ENCODE measurements at places on chromosomes 11 and 22.

DNA sequence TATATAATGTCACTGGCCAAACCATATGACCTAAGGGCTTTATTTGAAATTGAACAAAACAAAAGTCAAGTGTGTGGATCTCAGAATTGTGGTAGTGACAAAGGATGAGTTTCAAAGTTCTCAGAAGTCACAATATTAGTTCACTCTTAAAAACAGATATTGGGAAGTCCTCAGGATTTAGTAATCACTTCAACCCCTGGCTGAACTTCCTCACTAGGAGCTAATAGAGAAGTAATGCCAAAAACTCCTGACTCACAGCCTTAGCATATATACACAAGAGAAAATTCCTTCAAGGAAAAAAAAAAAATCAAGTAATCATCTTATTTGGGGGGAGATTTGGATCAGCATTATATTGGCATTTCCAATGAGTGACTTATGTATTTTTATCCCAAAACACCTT is 75.6 kb upstream of the APOA1 start:
- DNase-seq, result no peak

DNA sequence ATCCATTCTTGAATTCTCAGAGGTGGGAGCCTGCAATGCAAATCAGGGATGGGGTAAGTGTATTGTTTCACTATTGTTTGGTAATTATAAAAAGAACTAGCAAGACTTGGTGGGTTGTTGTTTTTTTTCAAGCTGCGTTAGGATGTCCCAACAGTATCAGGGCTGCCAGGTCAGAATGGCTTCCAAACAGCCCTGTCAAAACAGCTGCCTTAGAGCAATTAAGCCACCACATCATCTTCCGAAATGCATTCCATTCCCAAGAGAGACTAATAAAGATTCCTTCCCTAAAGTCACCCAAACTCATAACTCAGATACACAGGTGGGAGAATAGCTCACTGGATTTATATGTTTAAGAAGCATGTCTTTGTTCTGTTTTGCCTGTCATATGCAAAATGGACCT is 23.5 kb downstream of the BBOX1 start:
- DNase-seq, result no peak

DNA sequence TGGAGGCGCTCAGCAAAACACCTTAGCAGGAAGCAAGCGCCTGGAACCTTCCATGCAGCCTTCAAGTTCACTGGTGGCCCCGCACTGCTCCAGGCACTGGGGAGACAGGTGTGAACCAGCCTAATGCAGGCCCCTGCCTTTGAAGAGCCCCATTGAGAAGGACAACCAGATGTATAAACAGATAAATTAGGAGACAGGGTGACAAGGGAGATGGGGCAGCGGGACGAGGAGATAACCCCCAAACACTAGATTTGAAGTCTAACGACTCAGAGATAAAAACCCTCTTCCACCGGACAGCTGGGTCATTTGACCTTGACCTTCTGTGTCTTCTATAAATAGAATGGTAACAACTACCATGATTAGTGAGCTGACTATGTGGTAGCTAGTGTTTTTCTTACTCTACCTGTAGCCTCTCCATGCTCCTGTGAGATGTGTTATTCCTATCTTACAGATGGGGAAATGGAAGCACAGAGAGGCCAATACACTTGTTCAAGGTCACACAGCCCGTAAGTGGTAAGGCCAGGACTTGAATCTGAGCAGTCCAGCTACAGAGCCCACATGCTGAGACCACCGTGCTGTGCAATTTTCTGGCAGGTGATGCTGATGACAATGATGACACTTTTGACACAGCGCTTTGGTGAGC is 2.0 kb upstream of the PDGFB start:
- DNase-seq, result no peak

GRCh38 chr22:22720724-22721261 is 76.4 kb downstream of the GGTLC2 start:
- peak; percentile 12 for DNase-seq

DNA sequence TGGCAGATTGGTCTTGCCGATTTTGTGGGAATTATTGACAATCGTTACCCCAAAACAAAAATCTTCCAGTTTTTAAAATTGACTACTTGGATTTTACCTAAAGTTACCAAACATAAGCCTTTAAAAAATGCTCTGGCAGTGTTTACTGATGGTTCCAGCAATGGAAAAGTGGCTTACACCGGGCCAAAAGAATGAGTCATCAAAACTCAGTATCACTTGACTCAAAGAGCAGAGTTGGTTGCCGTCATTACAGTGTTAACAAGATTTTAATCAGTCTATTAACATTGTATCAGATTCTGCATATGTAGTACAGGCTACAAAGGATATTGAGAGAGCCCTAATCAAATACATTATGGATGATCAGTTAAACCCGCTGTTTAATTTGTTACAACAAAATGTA is 37.2 kb downstream of the IGLL1 start:
- DNase-seq, result no peak

GRCh38 chr11:131204765-131205380 is 165.5 kb upstream of the NTM start:
- DNase-seq, result no peak

DNA sequence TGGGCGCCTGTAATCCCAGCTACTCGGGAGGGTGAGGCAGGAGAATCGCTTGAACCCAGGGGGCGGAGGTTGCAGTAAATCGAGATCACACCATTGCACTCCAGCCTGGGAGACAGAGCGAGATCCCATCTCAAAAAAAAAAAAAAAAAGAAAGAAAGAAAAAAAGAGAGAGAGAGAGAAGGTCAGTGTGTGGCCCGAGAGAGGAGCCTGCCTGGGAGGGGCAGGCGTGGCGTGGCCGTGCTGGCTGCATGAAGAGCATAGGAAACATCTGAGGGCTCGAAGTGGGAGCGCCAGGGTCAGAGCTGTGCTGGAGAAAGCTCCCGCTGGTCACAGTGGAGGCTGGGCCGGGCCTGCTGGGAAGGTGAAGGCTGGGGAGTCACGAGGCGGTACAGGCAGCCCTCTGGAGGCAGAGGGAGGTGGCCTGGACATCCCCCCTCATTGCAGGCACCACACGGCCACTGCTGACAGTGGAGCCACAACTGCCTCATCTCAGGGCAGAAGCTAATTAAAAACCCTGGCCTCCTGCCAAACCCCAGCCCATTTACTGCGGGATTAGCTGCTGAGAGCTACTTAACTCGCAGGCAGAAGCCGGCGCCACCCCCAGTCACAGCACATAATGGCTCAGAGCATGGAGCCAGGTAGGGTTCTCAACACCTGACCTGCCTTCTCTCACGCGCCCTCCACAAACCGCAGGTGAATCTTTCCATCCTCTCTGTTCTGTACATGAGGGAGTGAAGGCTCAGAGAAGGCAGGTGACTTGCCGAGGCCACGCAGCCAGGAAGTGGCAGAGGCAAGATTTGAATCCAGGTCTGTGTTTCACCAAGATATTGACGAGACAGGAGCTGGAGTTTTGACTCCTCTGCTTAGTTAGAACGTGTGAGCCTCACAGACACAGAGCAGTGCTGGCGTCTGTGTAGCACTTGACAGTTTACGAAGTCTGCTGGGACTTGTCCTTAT is 32.6 kb downstream of the NFAM1 start:
- DNase-seq, result peak; percentile 1

GRCh38 chr22:32517921-32518320 is 43.3 kb downstream of the FBXO7 start:
- no peak for DNase-seq

DNA sequence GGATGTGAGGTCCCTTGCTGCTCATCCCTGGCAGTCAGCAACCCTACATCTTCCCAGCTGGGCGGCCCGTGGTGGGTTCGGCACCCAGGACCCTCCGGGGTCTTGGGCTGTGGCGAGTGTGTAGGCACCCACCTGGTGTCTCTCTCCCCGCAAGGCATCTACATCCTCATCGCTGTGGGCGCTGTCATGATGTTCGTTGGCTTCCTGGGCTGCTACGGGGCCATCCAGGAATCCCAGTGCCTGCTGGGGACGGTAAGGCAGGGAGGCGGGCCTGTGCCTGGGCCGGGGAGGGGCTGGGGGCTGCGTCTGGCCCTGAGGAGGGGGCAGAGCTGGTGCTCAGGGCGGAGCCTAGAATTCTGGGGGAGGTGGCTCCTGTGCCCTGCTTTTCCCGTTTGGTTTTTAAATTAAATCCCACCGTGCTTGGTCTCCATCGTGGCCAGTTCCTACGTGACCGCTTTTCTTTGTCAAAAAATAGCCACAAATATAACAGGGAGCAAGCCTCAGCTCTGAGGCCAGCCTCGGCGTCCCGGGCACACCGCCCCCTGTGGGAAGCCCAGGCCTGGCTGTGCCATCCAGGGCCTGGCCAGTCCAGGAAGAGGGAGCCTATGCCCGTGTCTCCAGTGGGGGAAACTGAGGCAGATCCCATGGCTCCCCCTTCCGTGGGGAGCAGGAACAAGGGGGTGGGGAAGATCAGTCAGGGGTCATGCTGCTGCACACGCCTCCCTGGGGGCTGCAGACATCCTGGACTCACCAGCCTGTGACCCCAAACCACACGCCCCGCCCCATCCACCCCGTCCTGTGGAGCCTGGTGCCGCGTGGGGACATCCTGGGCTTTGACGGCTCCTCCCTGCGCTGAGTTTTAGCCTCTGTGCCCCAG is 6.4 kb upstream of the TSSC4 start:
- DNase-seq, result no peak

GRCh38 chr22:26374391-26375026 is 54.6 kb upstream of the ASPHD2 start:
- no peak for DNase-seq

- DNase-seq, result no peak
Measured at GRCh38 chr11:103228807-103229206, 119.6 kb downstream of the DYNC2H1 start.

- DNase-seq, result no peak
Measured at GRCh38 chr22:28412109-28412508, 267.5 kb downstream of the TTC28 start.

DNA sequence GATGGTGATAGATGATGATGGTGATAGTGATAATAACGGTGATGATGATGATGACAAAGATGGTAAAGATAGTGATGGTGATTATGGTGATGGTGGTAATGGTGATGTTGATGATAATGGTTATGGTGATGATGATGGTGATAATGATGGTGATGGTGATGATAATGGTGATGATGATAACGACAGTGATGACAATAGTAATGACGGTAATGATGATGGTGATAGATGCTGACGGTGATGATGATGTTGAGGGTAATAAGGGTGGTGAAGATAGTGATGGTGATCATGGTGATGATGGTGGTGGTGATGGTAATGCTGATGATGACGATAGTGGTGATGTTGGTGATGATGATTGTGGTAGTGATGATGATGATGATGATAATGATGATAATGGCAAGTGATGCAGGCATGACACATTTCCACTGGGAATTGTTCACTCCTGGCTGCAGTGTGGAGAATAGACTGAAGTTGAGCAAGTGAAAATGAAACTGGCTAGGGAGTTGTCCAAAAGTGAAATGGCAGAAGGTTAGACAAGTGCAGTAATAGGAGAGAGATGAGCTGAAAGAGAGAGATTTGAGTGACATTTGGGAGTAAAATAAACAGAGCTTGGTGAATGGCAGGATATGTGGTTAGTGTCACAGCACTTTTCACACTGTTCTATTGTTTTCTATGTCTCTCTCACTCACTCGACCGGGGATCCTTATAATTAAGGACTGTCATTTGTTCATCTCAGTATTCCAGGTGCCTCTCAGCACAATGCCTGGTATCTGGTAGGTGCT is 992.5 kb downstream of the OPCML start:
- no peak for DNase-seq

DNA sequence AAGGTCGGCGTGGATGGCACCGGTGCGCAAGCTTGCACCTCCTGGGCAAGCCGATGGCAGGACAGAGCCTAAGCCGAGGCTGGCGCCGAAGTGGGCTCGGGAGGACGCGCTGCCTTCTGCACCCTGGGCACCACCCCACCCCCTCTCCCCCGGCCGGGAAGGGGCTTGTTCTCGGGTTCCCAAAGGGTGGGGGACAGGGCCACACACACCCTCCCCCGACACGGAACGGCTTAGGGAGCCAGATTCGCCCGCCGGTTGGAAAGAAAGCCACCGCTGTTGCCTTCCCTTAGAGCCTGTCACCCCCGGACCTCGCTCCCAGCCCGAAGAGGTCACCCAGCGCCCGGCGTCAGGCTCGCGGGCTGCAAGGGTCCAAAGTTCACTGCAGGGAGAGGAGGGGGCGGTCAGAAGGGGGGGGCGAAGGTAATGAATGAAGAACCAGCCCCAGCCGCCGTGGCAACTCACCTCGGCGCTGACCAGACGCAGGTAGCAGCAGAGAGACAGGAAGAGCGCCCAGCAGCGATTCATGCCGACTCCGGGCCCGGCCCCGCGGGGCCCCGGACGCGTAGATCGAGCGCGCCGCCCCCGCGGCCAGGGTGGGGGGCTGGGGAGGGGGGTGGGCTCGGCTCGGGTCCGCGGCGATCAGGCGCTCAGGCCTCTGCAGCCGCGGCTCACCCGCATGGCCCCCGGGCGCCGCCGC is 1.2 kb downstream of the PDGFB start:
- DNase-seq, result no peak

DNA sequence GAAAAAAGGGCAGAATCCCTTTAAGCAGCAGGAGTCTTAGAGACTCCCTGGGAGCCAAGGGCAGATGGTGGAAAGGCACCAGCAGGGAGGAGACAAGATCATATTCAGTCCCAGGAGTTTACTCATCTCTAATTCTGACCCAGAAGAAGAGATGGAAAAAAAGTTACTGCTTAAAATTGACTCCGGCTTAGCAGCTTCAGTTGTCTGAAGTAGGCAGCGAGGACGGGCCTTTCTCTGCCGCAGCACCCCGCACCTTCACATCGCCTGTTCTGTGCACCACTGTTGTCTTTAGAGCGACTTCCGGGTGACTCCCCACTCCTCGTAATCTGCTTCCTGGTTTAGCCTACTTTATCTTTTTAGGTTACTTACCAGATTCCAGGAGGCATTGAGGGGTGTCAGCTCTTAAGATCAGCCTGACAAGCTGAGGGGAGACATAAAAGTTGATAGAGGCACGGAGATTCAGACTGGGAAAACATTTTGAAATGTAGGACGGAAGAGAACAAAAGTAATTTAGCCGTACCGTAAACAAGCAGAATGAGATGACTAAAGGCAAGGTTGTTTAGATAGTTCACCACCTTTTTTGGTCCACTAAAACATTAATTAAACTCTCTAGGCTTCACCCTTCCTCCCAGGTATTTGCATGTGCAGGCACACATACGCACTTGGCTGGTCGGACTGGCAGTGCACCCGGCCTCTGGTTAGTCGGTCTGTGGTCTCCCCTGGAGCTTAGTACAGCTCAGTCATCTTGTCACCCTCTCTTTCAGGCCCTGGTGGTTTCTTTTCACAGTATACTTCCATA is 74.3 kb downstream of the CECR2 start:
- DNase-seq, result no peak

GRCh38 chr11:115874843-115875242 is 370.6 kb upstream of the CADM1 start:
- no peak for DNase-seq

DNA sequence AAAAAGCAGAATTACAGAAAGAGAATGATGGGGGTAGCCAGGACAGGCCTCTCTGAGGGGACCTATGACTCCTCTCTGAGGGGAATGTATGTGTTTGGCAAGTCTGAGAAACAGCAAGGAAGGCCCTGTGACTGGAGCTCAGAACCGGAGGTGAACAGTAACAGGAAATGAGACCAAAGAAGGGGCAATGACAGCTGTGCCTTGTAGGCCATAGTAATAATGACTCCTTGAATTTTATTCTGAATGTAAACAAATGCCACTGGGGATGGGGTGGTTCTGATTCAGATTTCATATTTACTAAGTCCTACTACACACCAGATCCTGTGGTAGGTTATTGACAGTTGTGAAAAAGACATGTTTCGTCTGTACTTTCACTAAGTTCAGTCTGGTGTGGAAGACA is 52.8 kb upstream of the APOA1 start:
- DNase-seq, result no peak

Measured in midbrain (tissue), 1 donor.